ENCODE measurements at places on chromosomes 3 and 15. TPM values are rescaled to one million over a fixed set of nuclear protein-coding genes. Genes with fewer than 3 reads are reported as not detected.

The TMEM202 gene
- not detected for polyA plus RNA-seq

The AQP9 gene
- 0.17 TPM for polyA plus RNA-seq

The CLDN18 gene
- polyA plus RNA-seq, result 74.9 TPM

The TGM4 gene
- 0.14 TPM for polyA plus RNA-seq

The SLC22A13 gene
- 0.55 TPM for polyA plus RNA-seq

Measured in left lung (tissue), 14 donors.